ENCODE measurements at places on chromosomes 16 and 17.
A peak's percentile ranks its signal among the peaks of the same experiment; 100 is the strongest.

- no peak for DNase-seq
These were observed 21.7 kb upstream of the SMURF2 start for GRCh38 chr17:64683796-64684195.

- DNase-seq: no peak
These were observed 37.1 kb upstream of the ADCY7 start for GRCh38 chr16:50229149-50229726.

GRCh38 chr16:177394-177822 lies 928 bp downstream of the HBA1 start:
- DNase-seq: no peak

DNA sequence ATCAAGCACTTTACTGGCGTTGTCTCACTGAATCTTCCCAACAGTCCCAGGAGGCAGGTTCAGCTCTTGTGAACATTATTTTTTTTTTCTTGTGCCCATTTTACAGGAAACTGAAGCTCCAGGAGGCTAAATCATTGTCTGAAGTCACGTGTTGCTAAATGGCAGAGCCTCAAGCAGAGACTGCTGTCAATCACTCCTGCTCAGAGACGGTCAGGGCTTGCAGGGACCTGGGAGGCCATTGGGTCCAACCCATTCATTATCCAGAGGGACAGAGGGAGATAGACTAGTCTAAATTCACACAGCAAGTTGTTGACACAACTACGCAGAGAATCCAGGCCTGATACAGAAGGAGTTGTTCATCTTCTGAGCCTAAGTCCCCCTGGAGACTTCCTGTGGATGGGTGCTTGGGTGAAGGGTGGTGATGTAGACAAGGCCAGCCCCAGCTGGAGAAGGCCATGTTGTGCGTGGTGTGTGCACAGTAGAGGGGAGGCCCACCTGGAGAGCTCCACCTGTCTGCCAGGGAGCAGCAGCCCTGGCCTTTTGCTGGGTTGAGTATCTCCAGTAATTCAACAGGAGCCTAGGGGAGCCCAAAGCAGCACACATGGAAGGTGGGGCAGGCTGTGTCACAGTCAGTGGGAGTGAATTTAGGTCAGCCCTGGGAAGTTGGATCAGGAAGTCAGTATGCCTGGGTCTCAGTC lies 24.3 kb upstream of the C1QL1 start:
- no peak for DNase-seq

GRCh38 chr17:73359987-73360410 lies 48.2 kb upstream of the CDC42EP4 start:
- DNase-seq: no peak

DNA sequence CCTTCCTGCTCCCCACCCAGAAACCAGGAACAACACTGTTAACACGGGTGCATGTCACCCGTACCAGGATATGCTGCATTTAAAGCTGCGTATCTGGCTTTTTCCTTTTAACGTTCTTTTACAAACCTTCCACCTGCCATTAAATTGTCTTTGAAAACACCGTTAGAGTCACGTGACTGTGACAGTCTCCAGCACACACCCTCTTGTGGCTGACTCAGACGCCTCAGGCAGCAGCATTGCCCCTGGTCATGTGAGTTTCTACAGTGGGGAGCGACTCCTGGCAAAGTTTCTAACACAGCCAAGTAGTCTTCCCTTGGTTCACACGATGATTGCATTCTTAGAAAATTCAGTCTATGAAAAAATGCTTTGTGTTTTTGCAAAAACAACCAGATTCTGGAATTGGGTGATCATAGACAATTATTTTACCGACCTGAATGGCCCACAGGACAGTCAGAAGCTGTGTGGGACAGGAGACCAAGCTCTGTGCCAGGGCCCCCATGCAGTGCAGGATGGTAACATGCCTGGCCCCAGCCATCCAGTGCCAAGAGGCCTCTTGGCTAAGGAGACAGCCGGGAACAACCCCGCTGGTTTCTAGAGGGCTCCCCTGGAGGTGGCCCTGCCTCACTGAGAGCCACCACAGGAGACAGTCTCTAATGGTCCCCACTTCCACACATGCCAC lies 199.1 kb downstream of the KATNIP start:
- DNase-seq: no peak

DNA sequence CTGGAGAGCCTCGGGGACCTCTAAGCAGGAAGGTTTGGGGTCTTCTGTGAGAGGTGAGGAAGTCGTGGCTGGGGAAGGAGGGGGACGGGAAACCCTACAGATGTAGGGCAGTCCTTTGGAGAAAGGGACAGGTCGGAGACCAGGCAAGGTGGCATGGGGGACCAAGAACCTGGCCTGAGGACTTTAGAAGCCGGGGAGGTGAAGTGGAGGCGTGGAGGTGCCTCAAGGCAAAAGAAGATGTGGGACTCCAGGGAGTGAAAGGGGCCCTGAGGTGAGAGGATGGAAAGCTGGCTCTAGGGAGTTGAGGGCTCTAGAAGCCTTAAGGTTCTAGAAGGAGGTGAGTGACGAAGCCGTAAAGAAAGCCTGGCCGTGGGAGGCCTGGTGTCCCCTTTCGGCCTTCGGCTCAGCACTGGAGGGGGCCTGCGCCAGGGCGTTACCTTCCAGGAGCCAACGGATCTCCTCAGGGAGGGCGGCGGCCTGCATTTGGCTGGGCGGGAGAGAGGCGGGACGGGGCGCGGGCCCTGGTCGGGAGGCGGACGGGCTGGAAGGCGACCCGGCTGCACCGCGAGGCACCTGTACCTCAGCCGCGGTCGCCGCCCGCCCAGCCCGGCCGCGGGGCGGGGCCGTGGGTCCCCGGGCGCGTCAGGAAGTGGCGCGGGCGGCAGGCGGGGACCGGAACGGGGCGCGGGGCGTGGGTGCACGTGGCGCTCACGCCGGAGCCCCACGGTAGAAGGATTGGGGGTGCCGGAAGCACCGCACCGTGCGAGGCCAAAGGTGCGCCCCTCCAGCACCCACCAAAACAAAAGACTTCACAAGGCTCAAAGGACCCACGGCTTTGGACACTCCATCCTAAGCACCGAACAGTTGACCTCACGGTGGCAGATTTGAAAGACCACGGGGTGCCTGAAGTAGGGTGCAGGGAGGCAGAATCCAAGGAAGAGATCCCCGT lies at the start of gene SKAP1:
TSS of gene SKAP1 (minus strand) at position 577 of the 949 bp plus-strand sequence.
- DNase-seq: peak; percentile 74

DNA sequence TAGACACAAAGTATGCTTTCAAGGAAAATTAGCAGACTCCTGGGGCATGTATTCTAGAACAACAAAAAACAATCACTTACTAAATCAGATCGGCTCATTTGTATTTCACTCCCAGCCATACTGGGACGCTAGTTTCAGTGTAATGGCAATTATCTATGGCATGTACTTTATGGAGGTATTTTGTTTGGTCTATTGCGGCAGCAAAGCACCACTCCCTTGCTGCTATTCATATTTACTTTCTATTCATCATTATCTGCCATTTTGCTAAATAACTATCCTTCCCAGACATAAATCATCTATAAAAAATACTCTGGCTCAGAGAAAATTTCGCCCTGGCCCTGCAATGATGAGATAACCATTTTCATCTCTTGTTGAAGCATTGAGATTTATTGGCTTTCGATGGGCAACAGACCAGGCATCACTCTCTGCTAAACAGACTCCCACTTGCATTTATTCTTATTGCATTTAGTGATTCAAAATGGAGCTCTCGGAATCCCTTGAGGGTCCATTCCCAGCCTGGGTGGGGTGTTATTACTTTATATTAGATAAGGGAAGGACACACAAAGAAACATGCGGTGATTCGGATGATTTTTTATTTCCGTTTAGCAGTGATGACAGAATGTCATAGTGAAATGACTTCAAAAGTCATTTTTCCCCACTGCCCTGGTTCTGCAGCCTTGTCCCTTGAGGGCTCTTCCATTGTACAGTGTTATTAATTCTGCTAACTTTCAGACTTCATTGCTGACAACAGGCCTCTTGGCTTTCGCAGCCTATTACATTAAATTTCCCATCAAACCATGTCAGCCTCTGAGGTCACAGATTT lies 225.8 kb downstream of the IRX3 start:
- DNase-seq: no peak

GRCh38 chr16:88807626-88808453 lies 3.9 kb downstream of the APRT start:
- no peak for DNase-seq

DNA sequence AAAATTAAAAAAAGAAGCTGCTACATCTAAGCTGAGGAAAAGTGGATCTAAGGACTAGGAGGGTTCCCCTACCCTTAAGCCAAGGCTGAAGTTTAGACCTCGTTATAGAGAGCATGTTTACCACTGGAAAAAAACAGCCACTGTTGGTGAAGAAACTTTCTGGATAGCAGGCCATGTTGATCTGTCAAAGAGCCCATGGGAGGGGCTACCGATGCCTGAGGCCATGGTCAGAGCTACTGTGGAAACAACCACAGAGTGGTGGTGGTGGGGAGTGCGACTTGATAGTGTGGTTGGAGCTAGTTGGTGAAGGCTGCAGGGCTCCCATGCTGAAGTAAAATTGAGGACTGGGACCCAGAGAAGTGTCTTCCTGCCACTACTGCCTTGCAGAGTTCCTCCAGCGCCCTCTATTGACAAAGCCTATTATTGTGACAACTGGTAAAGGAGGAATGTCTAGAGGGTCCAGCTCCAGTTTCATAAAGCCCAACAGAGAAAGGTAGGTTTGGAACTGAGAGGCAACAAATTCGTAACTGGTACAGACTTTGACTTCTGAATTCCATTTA lies 12.7 kb upstream of the FAM20A start:
- DNase-seq: no peak

DNA sequence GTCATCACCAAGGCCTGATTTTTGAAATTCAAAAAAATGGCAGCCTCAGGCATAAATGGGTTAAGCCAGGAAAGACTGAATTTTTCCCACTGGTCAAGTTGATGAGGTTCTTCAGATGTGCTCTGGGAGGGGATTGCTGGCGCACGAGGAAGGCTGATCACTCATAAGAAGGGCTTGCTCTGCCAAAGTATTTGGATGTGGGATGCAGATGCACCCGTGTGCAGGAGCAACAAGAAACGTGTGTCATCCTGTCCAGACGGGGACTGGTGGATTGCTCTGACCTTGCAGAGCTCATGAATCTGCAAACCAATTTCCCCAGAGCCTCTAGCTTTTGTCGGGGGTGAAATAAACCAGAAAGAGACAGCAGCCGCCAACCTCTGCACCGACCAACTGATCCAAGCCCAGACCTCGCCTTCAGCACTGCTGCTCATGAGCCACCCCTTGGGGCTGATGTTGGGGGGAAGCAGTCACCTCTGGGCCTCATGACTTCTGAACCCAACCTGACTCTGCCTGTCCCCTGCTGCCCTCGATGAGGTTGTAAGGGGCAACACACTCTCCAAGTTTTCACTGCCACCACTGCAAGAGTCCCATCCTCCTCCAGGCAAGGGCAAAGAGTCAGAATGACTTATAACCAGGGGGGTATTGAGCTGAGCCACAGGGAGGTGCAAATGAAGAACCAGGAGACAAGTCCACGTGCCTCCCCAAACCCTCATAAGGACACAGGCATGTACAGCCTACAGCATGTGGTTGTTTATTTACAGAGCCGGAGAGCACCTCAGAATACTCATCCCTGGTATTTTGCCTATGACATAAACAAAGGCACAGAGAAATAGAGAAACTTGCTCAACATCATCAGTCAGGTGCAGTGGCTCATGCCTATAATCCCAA lies 452.0 kb downstream of the SOX9 start:
- DNase-seq: no peak

GRCh38 chr16:21103941-21104860 lies 46.4 kb downstream of the DNAH3 start:
- no peak for DNase-seq

DNA sequence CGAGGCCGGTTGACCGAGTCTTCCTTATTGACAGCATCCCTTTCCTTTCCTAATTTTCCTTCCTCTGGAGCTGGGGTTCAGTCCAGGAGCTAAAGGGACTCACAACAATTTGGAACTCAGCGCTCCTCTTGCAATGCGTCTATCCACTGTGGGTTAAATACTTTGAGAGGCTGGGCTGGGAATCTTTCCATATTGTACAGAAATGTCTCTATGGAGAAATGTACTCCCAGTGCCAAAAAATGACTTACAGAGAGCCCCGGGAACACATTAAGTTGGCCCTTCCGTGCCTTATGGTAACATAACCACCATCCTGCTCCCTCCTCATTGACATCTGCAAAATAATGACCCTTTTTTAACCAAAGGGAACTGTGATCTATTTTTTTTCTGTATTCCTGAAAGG lies 192.8 kb downstream of the FTO start:
- no peak for DNase-seq

GRCh38 chr16:578870-579405 lies 9.2 kb downstream of the PIGQ start:
- peak; percentile 62 for DNase-seq

DNA sequence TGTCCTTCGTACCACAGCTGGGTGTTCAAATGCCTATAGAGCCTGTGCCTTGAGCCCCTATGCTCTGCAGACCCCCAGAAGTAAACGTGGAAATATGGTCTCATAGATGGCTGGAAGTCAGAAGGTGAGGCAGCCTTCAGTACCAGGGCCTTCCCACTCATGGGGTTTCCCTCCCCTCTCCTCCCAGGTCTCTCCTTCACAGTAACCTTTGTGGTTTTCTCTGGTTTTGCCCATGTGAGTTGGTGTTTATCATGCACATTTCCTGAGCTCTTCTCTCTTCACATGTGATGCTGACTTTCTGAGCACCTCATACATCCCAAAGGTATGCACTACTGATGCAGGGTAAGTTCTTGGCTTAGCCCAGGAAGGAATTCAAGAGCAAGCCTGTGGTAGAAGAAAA lies 35.4 kb downstream of the TMEM114 start:
- no peak for DNase-seq

GRCh38 chr17:75034236-75034908 lies 12.4 kb downstream of the ATP5PD start:
- peak; percentile 75 for DNase-seq

DNA sequence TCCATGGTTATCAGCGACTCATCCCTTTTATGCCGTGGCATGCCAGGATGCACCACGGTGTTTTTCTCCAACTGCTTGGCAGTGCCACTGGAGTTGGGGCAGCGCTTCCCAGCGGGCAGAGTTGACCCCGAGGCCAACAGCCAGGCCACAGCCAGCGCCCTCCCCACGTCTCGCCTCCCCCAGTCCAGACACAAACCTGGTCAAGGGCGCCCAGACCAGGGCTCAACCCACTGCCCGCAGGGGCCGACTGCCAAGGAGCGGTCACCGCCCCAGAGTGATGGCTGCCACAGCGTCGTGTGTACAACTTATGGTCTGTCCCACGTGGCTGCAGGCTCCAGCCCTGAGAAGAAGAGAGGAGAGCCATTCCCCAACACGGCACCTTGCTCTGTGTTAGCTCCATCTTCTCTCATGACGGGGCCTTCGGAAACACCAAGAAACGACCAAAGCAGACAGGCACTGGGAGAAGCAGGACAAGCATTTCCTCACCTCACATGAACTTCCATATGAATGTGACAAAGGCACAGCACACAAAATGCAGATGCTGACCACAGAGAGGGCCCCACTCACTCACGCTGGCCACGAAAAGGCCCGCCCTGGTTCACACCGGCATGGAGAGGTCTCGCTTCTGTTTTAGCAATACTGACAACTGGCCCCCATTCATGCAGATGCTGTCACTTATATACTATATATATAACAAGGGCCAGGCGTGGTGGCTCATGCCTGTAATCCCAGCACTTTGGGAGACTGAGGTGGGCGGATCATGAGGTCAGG lies 27.0 kb downstream of the AXIN1 start:
- no peak for DNase-seq

GRCh38 chr17:80218391-80218790 lies 1.7 kb downstream of the SGSH start:
- no peak for DNase-seq
